ENCODE measurements at places on chromosomes 2 and 18.

DNA sequence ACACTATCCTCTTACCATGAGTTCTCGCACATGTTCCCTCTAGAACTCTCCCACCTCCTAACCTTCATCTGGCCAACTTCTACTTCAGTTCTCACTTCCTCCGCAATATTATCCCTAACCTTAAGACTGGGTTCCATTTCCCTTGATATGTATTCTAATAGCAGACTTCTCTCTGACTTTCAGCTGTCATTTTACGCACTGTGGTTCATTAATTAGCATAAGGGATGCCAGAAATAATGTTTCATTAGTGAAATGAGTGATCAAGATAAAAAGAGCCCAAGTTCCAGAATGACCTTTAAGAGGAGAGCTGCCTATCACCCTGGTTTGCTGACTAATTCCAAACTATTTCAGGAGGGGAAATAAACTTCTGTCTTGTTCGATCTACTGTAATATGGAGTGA is 108.6 kb upstream of the CCDC150 start:
- DNase-seq: no peak

DNA sequence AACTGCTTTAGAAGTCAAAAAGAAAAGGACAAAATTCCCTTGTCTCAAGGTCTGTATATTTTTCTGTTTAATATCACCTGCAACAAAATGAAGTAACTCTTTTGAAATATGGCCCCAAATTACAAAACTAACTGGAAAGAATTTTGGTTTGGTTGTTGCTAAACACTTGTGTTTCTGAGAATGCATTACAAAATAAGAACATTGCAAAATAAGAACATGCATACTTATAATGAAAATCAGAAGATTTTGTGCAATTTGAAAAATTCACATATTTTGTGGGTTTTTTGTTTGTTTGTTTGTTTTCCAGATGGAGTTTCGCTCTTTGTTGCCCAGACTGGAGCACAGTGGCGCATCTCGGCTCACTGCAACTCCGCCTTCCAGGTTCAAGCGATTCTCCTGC is 21.8 kb downstream of the NDUFB3 start:
- DNase-seq: no peak

GRCh38 chr2:47484396-47484795 is 81.4 kb downstream of the MSH2 start:
- DNase-seq: no peak

GRCh38 chr2:230589497-230590015 is 123.1 kb upstream of the CAB39 start:
- DNase-seq: no peak

DNA sequence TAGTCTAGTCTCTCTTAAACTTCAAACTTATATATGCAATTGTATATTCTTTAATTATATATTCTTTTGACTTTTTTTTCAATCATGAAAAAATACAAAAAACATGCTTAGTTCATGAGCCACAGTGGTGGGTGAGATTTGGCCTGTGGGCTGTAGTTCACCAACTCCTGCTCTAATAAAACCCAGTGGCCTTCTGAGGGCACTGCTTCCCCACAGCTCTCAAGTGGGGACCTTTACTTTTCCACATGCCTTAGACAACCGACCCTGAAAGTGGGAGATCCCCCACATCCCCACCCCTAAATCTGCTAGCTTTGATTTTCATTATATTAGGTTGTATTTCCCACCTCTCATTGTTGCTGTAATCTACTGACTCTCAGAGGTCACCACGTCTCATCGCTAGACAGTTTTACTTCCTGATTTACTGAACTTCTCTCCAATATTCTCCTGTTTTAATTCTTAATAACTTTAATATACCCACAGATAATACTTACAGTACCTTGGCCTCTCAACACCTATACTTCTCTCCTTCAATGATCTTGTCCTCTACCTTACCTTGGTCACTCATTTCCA is 57.3 kb downstream of the ROCK1 start:
- DNase-seq: no peak

GRCh38 chr18:71049893-71050292 is 761.0 kb downstream of the SOCS6 start:
- no peak for DNase-seq

DNA sequence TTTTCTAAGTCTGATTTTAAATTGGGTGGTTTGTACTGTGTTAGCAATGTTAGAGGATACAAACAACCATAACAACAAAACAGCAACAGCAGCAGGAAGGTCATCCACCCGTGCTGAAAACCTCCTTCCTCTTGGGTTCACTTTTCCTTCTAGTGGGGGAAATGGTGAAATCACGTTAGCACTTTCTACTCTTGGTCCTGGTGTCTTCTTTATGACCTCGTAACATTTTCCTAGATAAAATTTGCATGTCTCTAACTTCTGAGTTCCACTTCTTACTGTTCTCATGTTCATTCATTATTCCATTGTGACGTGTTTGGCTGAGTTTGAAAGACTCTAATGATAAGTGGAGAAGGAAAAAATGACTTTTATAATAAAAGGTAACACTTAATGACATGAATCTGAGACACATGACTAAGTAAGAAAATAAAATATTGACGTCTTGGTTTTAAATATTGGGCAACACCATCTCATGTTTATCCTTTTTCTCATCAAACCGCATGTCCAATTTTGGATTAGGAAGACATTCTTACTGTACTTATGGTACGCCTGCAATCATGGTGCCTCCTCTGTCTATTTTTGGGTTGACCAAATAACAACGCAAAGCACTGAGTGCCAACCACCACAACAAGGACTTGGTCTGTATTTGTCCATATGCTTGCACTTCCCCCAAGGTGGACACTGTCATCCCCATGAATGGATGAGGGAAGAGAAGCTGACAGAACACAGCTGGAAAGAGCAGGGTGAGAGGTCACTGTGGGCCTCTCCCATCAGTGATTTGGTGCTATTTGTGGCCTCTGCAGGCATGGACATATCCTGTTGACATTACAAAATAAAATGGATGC is 25.7 kb upstream of the IL1R1 start:
- DNase-seq: no peak

DNA sequence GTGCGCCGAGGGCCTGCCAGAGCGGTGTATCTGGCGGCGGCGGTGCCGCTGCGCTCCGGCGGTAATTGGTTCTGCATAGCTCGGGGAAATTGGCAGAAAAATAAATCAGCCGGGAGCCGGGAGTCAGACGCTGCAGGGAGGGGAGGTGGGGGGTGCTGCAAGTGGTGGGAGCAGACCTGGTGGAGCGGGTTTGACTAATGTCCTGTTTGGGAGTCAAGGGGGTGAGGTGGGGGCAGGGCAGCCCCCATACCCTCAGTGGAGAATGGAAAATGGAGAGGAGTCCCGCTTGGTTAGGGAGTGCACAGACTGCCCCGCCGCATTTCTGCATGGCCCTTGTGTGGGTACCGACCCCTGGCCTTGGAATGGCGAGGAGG is 107.3 kb downstream of the DYSF start:
- no peak for DNase-seq

GRCh38 chr2:240556553-240557100 is 1.2 kb downstream of the ANKMY1 start:
- no peak for DNase-seq

DNA sequence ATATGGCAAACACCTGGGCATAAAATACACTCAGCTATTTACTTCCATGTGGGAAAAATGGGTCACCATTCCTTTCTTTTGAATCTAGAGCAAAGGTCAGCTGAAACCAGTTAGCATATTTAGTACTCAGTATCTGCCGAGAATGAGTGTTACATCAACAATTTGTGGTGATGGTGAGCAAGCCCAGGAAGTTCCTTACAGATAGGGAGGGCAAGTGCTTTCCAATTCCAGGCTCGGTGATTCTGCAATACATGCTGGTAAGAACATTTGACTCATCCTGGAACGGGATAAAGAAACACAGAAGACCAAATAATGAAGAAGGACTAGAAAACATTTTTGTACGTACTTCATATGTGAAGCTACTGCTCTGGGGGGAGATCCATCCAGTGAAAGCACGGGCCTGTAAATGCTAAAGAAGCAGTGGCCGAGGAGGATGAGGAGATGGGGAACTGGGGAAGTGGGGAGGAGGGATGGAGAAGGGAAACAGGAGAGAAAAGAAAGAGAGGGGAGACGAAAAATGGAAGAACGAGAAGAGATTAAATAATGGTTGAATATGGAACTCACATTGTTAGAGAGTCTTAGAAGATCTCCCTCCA is 251.9 kb downstream of the TTC32 start:
- DNase-seq: no peak

- no peak for DNase-seq
Measured at GRCh38 chr2:161208527-161209139, 48.4 kb downstream of the TANK start.

GRCh38 chr2:43013821-43014345 is 212.5 kb downstream of the ZFP36L2 start:
- no peak for DNase-seq

DNA sequence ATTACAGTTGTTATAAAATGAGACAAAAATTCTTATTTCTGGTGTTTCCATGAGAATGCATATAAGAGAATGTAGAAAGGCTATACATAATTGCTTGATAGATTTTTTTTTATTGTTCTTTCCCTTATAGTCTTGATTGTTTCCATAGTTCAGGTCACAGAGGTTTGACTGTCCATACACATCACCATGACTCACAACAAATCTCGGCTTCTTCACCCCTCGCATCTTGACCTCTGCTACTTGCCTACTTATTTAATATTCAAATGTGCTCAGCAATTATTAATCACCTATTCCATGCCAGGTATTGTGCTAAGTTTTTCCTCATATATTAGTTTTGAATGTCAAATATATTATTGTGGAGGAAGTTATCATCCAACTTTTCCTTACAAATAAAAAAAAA is 789.6 kb downstream of the RNF144A start:
- no peak for DNase-seq

GRCh38 chr2:217466805-217467204 is 536.0 kb downstream of the TNS1 start:
- DNase-seq: peak; percentile 26

GRCh38 chr18:71471963-71472725 is 1072.0 kb downstream of the CBLN2 start:
- no peak for DNase-seq

- no peak for DNase-seq
Measured at GRCh38 chr2:42127425-42128424, 41.4 kb upstream of the EML4 start.

DNA sequence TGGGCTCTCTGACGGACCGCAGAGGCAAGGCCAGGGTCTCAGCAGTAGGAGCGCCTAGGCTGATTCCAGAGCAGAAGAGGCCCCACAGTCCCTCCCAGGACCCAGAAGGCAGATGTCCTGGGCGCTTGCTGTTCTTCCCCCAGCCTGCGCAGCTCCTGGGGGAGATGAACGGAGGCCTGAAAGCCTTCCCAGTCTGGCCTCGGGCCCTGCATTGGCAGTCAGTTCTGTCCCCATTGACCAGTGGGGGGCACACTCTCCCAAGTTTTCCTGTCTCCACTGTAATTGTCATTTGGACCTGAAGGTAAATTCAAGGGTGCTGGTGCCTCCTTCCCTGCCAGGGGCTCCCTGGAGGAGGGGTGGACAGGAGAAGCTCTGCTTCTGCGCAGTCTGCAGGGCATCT is 345.7 kb downstream of the CYP26B1 start:
- DNase-seq: no peak

DNA sequence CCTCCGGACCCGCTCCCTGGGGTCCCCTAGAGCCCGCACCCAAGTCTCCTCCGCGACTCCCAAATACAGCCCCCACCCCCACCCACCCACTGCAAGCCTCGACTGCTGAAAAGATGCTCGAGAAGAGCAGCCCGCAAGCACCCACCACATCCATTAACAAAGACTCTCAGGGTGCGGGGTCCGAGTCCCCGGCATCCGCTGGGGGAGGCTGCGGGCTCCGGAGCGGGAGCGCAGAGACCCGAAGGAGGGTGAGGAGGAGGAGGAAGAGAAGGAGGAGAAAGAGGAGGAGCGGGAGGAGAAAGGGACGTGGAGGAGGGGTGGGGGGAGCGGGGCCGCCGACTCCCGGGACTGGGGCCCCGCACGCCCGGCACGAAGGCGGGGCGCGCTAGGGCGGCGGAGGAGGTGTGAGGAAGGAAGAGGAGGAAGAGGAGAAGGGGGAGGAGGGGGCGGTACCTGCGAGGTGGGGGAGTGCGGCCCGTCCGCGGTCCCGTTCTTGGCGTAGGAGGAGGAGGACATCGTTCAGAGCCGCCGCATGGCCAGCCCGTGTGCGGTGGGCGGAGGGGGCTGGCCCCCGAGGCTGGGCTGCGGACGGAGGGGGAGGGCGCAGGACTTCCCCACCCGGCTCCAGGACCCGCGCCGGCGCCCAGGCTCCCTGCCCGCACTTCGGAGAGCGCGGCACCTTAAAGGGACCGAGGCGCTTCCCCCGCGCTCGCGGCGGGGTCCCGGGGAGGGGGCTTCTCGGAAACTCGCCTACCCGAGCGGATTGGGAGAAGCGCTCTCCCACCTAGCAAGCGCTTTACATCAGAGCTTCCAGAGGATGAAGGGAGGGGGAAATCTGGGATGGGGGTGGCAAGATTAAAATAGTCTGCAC is at the start of gene CACNB4:
CACNB4 (minus strand) TSS at position 549 of the 871 bp plus-strand sequence.
- DNase-seq: no peak

DNA sequence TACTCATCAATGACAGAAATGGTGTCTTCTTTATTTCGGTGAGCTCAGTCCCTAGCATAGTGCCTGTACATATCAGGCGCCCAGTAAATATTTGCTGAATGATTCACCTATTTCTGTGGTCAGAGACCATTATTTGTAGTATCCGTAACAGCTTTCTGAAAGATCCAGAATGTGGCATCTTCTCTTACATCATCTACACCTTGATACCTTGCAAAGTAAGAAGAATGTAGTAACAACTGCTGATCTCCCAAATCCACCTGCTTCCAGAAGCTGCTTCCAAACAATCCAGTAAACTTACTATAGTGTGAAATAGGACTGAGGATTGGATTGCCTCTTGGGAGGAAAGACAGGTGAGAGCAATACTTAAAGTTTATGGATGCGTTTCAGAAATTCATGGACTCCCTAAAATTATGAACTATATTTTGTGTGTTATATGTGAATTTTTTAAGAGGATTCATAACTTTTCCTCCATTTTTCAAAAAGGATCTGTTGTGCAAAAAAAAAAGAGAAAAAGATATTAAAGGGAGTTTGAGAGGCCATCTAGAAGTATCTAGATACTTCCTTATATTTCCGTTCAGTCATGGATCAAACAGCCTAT is 945 bp upstream of the ASXL2 start:
- no peak for DNase-seq

DNA sequence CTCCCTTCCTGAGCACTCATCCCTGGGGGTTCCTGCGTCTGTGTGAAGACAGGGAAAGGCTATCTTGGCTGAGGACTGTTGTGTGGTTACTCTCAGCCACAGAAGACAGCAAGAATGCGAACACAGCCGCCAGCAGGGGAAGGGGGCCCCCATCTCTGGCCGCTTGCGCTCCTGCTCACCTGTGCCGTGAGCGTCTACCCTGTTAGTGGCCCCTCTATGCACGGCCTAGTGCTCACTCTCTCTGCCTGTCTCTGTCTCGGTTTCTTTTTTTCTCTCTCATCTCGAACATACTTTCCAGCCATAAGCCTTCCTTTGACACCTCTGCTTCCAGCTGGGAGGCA is 206.7 kb upstream of the APCDD1 start:
- no peak for DNase-seq

DNA sequence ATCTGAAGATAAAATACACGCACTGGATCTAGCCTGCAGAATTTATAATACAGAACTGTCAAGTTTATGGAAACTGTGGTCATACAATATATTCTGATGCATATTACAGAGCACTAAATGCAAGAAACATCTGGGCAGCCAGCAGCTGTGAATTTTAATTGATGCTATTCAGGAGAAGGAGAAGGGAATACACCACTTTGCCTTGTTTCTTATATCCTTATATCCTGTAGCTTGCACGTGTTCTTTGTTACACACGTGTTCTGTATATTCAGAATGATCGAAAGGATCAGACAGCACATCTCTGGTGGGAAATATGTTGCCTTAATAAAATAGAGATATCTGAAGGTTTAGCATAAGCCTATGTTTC is 335.8 kb downstream of the AGPS start:
- no peak for DNase-seq
